ENCODE measurements at places on chromosomes 3 and 15.

DNA sequence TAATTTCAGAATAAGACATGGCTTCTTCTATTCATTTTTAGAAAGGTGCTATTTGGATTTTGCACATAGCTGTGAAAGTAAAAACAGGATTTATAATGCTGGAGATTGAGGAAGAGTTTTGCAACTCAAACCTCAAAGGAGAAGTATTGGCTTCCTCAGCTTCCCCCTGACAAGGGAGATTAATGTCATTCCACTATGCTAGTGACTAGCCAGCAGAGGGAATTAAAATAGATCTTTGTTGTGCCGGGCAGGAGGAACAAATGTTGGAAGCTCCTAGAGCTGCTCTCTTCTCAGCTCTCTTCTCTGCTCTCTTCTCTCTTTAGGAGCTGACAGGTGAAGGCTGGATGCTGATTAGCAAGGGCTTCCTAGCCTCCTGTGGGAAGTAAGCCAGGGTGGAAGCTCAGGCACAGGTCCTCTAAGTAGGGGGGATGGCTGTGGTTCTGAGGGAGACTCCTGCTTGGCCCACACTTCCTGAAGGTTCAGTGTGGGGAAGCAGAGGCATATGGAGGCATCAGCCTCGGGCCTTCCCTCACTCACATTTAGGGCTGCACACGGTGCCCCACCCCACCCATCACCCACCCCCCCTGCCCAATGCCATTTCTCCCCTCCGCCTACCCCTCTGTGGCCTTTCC lies 29.6 kb downstream of the CX3CR1 start:
- no peak for DNase-seq

GRCh38 chr3:13135251-13135810 lies 62.1 kb upstream of the IQSEC1 start:
- DNase-seq = no peak

- peak; percentile 22 for DNase-seq
Observed at GRCh38 chr3:19945969-19946831, 697 bp upstream of the RAB5A start.

DNA sequence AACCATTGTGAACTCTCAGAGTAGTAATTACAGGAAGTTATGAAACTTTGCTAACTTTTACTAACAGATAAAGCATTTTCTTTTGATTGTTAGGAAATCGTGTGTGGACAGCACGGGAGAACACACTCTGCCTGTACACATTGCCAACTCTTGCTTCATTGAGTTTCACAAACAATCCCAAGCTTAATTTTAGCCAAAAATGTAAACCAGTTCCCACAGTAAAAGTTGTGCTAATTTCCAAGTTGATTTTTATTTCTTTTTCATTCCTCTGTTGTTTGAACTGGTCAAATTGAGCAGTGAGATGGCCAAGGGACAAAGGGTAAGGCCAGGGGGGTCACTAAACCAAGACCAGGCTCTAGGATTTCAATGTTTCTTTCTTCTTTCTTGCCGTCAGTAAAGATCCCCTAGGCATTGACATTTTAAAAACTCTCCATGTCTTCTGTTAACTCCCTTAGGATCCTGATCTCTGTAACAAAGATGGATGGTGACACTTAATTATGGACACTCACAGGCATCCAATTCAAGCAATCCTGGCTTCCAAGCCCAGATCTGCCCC lies 414.9 kb downstream of the RBMS3 start:
- peak; percentile 41 for DNase-seq

- no peak for DNase-seq
Observed at GRCh38 chr3:150365132-150365604, 42.9 kb upstream of the TSC22D2 start.

GRCh38 chr15:77138167-77138522 lies 67.2 kb upstream of the TSPAN3 start:
- no peak for DNase-seq

GRCh38 chr3:177300039-177300833 lies 103.0 kb upstream of the TBL1XR1 start:
- DNase-seq = peak; percentile 59

- DNase-seq = no peak
Observed at GRCh38 chr3:138213398-138214085, 26.4 kb downstream of the ARMC8 start.

DNA sequence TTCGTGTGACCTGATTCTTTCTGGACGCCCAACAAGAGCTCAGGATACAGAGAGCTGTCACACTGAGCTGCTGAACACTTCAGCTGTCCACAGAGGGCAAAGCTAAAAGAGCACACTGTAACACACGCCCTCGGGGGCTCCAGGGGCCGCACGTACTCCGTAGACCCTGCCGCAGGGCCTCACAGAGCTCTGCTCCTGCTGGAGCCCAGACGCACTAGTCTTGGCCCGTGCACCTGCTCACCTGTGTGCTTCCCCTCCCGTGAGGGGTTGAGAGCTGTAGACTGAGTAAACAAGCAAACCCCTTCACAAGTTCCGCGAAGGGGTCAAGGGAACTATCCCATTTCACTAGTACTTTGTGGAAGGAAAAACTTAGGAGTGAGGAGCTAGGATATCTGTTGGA lies 30.7 kb upstream of the TUSC7 start:
- no peak for DNase-seq

GRCh38 chr3:138861798-138862197 lies 27.1 kb upstream of the PIK3CB start:
- no peak for DNase-seq

GRCh38 chr15:80498652-80499051 lies 94.5 kb downstream of the ARNT2 start:
- no peak for DNase-seq

- DNase-seq = no peak
Observed at GRCh38 chr3:66036586-66037148, 2.1 kb downstream of the MAGI1 start.

DNA sequence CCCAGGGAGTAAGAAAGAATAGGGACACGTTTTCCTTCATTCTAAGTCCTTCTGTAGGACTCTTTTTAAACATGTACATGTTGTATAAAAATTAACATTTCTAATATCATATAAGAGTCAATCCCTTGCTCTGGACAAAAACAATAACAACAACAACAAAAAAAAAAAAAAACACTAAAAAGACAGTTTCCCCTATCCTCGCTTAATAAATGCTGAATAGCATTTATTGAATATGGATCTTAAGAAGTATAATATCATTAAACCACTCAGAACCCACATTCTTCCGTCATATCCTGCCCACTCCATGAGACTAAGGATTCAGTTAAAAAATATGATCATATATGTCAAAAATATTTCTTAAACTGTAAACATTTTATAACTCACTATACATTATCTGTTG lies 145.1 kb downstream of the AQP9 start:
- no peak for DNase-seq

DNA sequence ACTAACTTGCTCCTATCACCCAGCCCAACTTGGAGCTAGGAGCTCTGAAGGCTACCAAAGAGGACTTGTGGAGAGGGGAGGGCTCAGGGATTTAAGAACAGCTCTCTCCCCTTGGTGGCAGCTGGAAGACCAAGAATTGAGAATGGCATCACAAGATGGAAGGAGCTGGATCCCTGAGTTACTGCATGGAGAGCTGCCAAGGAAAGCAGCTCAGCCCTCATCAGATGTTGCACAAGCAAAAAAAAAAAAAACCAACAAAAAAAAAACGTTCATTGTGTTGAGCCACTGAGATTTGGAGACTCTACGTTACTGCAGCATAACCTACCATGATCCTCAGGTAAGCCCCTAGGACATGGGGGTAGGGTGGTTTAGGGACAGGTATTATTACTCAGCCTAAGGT lies 41.0 kb downstream of the ITGB5 start:
- no peak for DNase-seq

GRCh38 chr3:15520185-15520584 lies 1.3 kb downstream of the COLQ start:
- no peak for DNase-seq

- no peak for DNase-seq
Observed at GRCh38 chr3:39249453-39250115, 30.3 kb downstream of the CX3CR1 start.

- no peak for DNase-seq
Observed at GRCh38 chr15:81178365-81178764, 18.3 kb upstream of the IL16 start.

GRCh38 chr3:47841786-47842349 lies 38.9 kb downstream of the DHX30 start:
- no peak for DNase-seq

- no peak for DNase-seq
Observed at GRCh38 chr3:153334558-153334957, 172.5 kb downstream of the RAP2B start.

DNA sequence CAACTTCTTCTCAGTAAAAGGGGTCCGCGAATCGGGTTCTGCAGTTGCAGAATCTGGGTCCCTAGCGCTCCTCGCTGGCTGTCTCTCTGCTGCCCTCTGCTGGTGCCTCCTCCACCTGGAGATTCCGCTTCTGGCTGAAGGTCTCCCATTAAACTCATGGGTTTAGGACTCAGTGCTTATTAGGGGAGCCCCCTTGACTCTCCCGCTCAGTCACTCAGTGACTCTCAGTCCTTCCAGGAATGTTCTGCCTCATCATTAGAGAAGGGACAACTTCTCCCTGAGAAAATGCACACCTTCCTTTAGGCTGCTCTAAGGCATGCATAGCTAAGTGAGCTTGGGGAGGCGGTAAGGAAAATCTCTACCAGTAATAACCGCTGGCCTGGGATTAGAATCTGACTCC lies 7.1 kb downstream of the CPN2 start:
- DNase-seq = peak; percentile 80

DNA sequence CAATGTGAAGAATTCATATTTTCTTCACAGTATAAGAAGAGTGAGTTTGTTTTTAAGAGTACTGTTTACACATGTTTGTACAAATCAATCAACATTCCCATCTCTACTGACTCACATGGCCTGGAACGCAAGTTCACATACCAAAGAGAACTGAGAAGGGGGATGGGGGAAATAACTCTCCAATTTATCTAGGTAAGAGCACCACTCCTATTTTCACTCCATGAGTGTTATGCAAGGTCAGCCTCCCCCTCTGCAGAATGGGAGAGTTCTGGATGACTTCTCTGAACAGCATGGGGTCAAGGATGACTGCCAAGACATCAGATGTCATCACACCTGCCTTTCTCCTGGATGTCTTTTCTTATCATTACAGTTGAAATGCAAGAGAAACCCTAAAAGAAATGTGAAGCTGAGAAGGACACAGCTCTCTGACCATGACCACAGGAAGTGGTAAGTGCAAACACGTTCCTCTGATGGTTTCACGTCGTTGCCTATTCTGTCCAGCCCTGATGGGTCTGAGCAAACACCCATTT lies 95.2 kb downstream of the SEMA6D start:
- no peak for DNase-seq

GRCh38 chr3:24006-24405 lies 172.6 kb upstream of the CHL1 start:
- peak; percentile 42 for DNase-seq

DNA sequence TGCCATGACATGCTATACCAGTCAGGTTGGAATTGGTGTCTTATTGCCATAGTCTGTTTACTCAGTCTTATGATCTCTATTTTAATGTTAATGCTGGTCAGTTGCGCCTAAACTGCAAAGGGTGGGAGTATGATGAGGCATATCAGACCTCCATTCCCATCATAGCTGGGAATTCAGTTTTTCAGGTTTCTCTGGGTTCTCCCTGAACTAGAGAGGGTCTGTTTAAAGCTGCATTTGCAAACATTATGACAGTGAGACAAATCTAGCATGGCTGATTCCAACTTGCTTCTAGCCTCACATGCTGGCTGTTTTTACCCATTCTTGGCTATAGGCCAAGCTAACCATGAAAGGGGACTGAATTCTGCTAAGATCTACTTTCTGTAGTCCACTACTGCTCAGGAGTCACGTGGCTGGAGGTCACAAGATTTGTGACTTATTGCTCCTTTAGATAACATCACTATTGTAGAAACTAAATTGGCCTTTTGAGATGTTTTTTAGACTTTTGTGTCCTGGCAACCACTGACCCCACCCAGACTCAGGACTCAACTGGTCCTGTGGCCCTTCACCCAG lies 96.5 kb downstream of the TGFBR2 start:
- no peak for DNase-seq

DNA sequence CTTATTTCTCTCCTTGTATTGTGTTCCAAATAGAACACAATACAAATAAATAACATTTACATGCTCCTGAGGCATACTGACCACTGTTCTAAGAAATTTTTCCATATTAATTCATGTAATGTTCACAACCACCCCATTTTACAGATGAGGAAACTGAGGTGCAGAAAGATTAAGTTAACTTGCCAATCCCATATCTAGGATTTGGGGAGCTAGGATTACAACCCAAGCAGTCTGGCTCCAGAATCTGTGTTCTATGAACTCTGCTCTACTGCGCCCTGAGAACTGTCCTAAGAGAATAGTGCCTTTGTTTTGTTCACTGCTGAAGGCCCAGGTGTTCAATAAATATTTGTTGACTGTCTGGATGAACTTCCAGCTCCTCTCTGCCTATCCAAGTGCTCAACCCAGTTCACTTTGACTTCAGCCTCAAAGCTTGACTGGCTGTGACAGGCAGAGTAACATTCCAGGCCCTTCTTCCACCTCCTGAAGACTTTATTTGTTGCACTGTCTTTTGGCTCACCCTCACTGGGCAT lies 3.1 kb downstream of the NEK10 start:
- no peak for DNase-seq

DNA sequence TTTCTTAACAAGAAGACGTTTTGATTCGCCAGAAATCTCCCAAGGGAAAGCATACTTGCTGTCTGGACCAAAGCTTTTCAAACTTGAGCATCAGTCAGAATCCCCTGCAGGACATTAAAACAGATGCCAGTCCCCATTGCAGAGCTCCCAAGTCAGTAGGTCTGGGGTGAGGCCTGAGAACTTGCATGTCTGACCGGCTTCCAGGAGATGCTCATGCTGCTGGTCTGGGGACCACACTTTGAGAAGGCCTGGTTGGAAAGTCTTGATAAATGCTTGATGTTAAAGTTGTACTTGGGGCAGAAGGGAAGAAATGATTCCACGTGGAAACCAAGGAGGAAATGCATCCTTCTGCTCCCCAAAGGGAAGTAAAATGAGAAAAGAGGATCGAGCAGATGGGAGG lies 24.3 kb upstream of the CAV3 start:
- DNase-seq = no peak

GRCh38 chr3:71708476-71709105 lies 16.6 kb downstream of the EIF4E3 start:
- DNase-seq = no peak

GRCh38 chr3:100516232-100516631 lies 23.8 kb downstream of the TMEM45A start:
- no peak for DNase-seq

- peak; percentile 30 for DNase-seq
Observed at GRCh38 chr3:32340039-32340438, 51.6 kb upstream of the CMTM7 start.

GRCh38 chr15:89074402-89075012 lies 13.7 kb upstream of the ABHD2 start:
- no peak for DNase-seq

- DNase-seq = no peak
Observed at GRCh38 chr15:79403501-79403900, 28.6 kb upstream of the MINAR1 start.
